ENCODE measurements at places on chromosomes 12 and 14.

- DNase-seq = no peak
Observed at GRCh38 chr12:48160807-48161206, 3.5 kb upstream of the ASB8 start.

DNA sequence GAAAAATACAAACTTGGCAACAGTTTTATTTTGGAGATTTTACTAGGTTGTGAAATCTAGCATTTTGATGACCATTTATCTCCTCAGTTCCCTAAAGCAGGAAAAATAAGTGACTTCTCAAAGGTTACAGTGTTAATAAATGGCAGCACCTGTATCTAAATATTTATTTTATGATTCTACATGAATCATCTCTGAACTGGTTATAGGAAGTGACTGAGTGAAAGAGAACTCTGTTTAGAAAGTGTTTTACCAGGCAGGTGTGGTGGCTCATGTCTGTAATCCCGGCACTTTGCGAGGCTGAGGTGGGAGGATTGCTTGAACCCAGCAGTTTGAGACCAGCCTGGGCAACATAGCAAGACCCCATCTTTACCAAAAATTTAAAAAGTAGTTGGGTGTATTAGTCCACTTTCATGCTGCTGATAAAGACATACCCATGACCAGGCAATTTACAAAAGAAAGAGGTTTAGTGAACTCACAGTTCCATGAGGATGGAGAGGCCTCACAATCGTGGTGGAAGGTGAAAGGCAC is 26.3 kb downstream of the MIPOL1 start:
- DNase-seq = no peak

GRCh38 chr14:28773861-28774691 is 7.5 kb downstream of the FOXG1 start:
- DNase-seq = no peak

GRCh38 chr14:22387776-22388241 is 201.2 kb downstream of the DAD1 start:
- no peak for DNase-seq

DNA sequence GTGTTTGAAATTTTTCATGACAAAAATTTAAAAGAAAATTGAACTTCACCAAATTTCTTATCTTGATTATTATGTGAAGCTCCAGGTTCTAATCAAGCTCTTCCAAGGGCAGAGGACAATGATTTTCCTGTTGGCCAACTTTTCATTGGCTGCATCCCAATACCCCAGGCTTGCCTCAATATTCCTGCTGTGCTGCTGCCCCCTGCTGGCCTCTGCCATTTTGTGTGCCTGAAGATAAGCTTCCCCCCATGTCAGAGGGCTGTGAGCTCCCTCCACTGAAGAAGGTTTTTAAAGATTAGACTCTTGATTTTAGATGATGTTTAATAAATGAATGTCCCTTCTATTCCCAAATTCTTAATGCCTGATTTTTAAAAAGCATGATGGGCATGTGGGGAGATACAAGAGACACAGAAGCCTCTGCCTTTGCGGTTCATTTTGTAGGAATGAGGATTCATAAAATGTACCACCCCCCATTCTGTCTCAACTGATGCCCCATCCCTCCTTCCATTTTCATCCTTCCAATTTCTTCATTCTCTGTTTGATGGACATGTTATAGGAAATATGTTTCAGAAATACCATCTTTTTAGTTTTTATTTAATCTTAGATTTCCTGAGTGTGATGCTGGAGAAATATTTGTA is 76.7 kb upstream of the RGS6 start:
- peak; percentile 30 for DNase-seq

Measured in GM12891 (cell line).